Hippocampal formation (tissue), 2 donors: ENCODE measurements at places on chromosomes 16 and 17.
A peak's percentile ranks its signal among the peaks of the same experiment; 100 is the strongest.

- DNase-seq: no peak
These were observed 54.6 kb downstream of the STX8 start for GRCh38 chr17:9521062-9521461.

- no peak for DNase-seq
These were observed 12.0 kb upstream of the TNRC6A start for GRCh38 chr16:24717411-24717810.

- peak; percentile 50 for DNase-seq
These were observed 33.2 kb upstream of the PLCG2 start for GRCh38 chr16:81745704-81746558.

DNA sequence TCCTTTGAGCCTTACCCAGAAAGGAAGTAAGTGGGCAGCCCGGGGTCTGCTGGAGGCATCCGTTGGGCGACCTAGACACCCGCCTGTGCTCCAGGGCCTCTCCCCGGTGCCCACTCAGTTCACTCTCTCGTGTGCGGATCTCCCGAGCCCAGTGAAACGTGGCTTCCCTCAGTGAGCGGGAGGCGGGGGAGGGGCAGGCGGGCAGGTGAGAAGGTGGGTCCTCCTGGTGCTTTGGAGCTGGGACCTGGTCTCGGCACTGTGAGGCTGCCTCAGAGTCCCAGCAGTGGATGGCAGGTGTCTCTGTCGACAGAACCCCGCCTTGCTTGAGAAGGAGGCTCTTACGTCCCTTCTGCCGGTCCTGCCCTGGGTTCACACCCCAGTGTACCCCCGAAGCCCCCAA, 8.0 kb downstream of the ZNF276 start:
- no peak for DNase-seq

- no peak for DNase-seq
These were observed 681.4 kb downstream of the WWOX start for GRCh38 chr16:78780808-78781207.

DNA sequence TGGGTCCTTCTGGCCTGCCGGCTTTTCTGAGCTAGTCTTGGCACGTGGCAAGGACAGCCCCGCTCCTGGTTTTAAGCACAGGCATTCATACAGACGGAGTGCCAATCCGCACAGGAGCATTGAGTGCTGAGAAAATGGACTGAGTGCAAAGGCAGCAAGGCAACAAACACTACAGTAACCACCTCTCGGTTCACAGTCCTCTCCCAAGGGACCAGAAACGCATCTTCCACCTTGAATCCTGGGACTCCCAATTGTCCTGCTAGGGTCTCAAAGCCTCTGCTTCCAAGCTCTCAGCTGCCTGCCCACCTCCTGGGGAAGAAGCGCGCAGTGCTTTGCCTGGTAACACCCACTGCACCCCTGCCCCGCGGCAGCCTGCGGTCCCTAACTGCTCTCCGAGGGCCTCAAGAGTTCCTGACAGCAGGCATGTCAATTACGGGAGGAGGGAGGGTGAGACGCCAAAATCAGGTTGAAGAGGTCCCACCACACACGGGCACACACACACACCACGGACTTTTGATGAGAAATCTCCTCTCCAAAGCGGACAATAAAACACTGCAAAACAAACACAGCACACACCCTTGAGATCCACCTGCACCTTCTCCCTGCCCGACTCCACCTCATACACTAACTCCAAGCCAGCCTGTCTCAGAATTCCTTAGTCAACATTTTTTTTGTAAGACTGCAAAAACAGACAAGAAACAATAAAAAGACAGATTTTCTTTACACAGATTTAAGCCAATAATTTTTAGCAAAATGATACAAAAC, 15.0 kb downstream of the SLC16A3 start:
- no peak for DNase-seq

DNA sequence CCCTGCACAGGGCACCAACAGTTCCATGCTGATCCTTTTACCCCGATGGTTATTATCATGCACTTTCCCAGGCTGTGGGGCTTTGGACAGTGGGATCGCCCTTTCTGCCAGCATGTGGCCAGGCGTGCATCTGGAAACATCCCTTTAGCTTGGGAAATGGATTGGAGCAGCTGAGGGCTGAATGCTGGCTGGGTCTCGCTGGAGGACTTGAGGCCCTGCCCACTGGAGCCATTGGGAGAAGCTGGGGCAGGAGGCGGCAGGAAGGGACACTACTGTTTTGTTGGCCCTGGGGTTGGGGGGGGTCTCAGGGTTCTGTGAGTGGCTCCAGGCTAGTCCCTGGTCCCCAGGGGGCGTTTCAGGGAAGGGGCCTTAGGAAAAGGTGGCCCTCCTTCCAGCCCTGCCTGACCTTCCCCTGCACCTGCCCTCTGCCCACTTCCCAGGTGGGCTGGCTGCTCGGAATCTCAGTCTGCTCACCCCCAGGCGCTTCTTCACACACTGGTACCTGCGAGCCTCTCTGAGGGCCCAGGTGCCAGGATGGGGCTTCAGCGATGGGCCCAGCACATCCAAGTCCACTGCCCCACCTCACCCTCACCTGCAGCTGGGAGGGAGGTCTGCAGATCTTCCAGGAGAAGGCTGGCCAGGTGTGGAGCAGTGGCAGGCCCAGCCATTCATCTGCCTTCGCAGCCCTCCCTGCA, 1.6 kb upstream of the ADGRG3 start:
- DNase-seq: no peak

DNA sequence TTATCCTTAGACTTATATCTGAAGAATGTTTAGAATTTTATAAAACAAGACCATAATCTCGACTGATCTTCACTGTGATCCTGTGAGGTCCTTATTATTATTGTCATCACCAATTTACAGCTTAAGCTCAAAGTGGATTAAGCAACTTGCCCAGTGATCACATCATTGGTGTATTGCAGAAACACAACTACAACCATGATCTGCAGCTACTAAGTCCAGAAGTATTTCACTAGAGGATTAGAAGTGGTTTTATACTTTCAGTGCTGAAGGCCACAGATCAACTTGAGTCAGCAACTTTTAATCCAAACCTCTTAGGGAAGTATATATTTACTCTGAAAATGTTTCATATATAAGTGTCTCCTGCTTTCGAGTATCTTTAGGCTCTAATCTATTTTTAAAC, 624.3 kb upstream of the SOX9 start:
- no peak for DNase-seq

DNA sequence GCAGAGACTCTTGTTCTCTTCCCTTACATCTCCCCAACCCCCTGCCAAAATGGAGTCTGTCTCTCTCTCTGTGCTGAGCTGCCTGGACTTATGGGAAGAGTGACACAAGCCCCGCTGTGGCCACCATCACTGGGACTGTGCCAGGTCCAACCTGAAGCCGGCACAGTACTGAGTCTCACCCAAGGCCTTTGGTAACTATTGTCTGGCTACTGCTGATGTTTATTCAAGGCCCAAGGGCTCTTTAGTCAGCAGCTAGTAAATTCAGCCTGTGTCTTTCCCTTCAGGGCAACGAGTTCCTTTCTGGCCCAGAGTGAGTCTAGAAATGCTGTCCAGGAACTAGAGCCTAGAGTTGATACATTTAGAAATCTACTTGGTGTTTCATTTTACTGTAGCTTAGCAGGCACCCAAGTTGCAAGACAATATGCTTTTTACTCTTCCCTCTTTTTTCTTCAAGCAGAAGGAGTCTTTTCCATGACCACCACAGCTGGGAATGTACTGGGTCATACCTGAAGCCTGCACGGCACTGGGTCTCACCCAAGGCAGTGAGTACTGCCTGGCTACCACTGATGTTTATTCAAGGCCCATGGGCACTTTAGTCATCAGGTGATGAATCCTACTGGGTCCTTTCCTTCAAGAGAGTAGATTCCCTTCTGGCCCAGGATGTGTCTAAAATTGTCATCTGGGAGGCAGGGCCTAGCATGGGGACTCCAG, 17.7 kb downstream of the EFCAB5 start:
- DNase-seq: no peak

DNA sequence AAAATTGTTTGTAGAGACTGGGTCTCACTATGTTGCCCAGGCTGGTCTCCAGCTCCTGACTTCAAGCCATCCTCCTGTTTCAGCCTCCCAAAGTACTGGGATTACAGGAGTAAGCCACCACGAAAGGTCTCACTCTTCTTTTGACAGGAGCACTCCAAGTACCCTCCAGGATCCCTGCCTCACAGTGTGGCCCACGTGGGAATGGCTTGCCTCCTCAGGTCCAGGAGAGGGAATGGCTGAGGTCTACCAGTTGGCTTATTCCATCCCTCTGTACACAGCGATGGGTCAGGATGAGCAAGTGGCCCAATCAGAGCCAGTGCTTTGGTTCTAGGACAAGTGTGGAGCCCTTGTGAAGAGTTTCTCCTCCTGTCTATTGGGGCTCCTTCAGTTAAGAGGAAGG, 73.7 kb upstream of the ZNF423 start:
- DNase-seq: no peak

DNA sequence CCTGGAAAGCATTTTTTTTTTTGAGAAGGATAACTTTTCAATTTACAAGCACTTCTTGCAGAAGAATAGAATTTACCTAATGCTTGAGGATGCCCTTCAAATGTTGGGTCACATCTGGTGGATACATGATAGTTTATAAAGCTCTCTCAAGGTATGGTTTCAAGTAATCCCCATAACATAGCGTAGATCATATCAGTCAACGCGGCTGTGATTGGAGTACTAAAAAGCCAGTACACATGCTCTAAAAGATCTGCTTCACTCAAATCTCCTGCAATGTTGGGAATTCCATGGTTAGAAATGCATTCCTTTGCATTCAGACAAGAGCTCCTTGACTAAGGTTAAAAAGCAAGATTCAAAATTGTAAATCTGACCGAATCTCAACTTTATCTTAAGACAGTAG, 3.9 kb upstream of the KCNJ16 start:
- DNase-seq: no peak

- DNase-seq: no peak
These were observed 15.2 kb downstream of the PLA2G10 start for GRCh38 chr16:14678748-14679497.

DNA sequence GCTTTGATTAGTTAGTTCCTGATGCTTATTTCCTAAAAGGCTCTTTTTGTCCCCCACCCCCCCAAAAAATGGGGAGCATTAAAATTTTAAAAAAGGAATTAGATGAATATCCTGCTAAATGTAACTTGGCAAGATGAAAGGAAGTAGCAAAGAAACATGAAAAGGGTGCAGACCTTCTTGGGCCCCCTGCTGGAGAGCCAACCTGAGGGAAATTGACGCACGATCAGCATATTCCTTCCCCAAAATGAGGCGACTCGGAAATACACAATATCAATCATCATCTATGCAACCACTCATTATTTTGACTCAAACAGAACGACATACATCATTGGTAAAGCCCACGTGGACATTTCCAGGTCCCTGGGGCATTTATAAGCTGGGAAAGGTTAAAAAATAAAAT, 59.7 kb downstream of the GRIN2A start:
- no peak for DNase-seq

GRCh38 chr17:82121660-82122629, 23.9 kb upstream of the FASN start:
- DNase-seq: no peak

GRCh38 chr17:39672522-39673334, 4.5 kb downstream of the PNMT start:
- DNase-seq: no peak

DNA sequence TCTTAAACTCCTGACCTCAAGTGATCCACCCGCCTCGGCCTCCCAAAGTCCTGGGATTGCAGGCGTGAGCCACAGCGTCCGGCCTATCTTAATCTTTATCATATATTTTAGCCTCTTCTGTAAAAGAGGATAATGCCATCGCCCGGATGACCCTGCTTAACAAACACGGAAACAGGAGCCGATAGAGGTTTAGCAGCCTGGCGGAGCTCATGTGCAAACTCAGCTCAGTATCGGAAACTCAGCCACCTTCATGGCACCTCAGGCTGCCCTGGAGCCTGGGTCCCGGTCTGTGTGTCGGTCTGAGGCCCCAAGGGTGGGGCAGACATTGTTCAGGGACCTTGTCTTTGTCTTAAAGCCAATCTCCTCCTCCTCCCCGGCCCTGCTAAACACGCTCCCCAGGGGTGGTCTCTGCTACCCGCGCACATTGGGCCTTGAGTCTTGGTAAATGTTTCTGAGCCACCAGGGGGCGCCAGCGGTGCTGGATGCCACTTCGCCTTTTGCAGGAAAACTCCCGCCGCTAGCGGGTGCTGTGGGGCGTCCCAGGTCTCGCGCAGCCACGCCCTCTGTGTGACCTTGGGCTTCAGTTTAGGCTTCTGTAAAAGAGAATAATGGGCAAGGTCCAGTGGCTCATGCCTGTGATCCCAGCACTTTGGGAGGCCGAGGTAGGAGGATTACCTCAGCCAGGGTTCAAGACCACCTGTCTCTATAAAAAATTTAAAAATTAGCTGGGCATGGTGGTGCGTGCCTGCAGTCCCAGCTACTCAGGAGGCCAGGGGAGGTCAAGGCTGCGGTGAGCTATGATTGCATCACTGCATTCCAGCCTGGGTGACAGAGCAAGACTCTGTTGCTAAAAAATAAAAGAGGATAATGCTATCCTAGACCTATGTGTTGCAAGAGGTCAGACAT, 2.7 kb downstream of the CETP start:
- no peak for DNase-seq

DNA sequence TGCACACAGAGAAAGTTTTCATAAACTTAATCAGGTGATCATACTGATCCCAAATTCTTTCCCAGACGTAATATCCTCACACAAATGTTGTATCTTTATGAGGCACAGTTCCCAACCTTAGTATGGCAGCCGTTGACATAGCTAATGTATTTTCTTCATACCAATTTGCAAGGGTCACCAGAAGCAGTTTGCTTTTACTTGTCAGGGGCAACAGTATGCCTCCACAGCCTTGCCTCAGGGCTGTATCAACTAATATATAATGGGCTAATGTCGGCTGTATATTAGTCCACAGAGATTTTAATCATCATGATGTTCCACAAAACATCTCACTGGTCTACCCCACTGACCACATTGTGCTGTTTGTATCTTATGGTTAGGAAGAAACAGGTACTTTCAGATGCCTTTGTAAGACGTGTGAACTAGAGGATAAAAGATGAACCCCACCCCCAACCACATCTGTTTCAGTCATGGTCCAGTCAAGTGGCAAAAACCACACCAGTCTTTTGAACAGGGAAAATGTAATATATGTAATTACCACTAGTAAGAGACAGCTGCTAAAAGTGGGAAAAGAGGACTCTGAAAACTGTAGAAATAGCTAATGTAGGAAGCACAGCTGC, 55.2 kb downstream of the GAN start:
- DNase-seq: no peak

- DNase-seq: no peak
These were observed 11.6 kb downstream of the ACLY start for GRCh38 chr17:41907185-41907556.

- DNase-seq: no peak
These were observed 18.4 kb downstream of the PLCG2 start for GRCh38 chr16:81797443-81797842.

GRCh38 chr16:68700831-68701230, 36.3 kb upstream of the CDH1 start:
- no peak for DNase-seq

- no peak for DNase-seq
These were observed 53.2 kb downstream of the CPPED1 start for GRCh38 chr16:12750554-12750918.

GRCh38 chr17:63247706-63248105, 198.4 kb downstream of the CYB561 start:
- DNase-seq: no peak

DNA sequence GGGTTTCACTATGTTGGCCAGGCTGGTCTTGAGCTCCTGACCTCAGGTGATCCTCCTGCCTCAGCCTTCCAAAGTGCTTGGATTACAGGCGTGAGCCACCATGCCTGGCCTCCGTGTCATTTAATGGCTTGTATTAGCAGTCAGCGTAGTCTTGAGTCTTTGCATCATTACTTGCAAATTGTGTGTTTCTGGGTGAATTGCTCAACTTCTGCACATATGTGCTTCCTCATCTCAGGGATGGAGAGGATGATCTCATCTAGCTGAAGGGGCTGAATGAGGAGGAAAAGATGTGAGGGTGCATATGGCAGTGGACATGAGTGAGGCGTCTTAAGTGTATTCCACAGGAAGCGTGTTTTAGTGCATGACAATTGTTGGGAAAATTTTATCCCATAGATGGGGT, 155.8 kb downstream of the SNX29 start:
- no peak for DNase-seq
